ENCODE measurements at places on chromosomes 6 and 20. TPM values are rescaled to one million over a fixed set of nuclear protein-coding genes. Genes with fewer than 3 reads are reported as not detected.

DNA sequence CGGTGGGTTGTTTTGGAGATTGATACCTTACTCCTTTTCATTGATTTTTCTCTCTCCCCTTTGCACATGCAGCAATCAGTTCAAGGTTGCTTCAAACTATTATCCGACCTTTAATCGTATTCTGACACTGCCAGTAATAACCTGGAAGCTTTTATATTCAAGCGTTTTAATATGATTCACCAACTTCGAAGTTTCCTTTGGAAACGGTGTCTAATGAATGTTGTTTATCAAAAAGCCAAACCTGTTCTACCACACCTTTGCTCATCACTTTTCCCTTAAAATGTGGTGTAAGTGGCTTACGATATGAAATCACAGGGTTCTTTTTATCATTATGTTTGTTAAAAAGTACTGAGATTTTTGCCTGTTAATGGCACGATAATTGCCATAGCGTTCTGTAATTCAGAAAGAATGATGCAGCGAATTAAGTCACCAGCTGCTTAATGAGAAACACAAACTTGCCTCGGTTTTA, 660 bp downstream of the STXBP5 start:
- no peak for DNase-seq
- H3K27me3 ChIP-seq = no peaks in the 10 kb centered on the region
- peak overlapping the region; percentile 99 for H3K4me3 ChIP-seq
- H3K27ac ChIP-seq = peak overlapping the region; percentile 83
- peaks cover 16% of the 10 kb centered on the region for H3K4me1 ChIP-seq
- no peaks in the 10 kb centered on the region for H3K36me3 ChIP-seq

- H3K27me3 ChIP-seq = no peaks in the 10 kb centered on the region
- peaks cover 12% of the 10 kb centered on the region for H3K4me1 ChIP-seq
- no peak overlapping the region for H3K27ac ChIP-seq
These were observed 44.1 kb downstream of the DUSP22 start for GRCh38 chr6:336159-337114.

DNA sequence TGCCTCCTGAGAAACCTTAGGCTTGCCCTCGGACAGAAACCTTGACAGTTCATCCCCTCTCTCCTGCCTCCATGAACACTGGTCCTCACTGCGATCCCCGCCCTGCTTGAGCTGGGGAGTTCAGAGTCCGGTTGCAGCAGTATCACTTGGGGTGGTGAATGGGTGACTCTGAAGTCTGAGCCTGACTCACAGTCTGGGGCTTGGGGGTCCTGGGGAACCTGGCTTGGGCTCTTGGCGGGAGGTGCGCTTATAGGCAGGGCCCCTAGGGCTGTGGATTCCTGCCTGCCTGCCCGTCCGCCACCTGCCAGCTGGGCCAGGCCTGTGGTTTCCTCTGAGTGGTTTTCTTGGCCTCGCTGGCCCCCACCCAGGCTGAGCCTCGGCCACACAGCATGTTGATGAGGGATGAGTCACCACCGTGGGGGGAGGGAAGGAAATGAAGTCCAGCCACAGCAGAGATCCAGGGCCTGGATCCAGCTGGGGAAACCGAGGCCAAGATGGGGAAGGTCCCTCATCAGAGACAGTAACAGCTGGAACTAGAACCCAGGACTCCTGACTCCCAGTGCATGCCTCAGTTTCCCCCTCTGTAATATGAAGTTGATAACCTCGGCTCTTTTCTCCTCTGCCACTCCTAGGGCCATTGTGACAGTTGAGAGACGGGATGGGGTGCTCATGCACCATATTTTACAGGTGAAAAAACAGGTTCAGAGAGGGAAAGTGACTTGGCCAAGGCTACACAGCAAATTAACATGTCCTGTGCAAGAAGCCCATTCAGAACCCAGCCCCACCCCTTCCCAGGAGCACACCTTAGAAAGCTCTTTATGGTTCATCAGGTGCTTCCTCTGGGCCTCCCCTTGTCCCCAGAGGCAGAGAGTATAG, 9.2 kb downstream of the FOXS1 start:
- H3K27me3 ChIP-seq = no peaks in the 10 kb centered on the region
- no peaks in the 10 kb centered on the region for H3K36me3 ChIP-seq
- H3K27ac ChIP-seq = no peak overlapping the region
- no peak overlapping the region for H3K4me3 ChIP-seq
- DNase-seq = peak; percentile 90

DNA sequence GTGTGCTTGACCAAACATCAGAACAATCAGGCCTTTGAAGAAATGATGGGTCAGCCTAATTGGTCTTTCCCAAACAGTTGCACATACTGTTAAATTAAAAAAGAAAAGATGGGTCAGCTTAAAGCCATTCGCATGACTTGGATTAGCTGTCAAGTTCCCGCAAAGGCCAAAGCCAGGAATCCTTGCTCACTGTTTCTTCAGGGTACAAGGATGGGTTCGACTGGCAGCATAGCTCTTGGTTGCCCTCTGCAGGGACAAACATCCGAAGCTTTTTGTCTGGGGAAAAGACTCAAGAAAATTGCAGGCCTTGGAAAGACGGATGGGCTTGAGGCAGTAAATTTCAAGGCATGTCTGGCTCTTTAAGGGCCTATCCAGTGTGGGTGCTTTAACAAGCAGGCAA, 168.0 kb downstream of the HDGFL1 start:
- H3K27ac ChIP-seq = no peak overlapping the region
- no peaks in the 10 kb centered on the region for H3K4me1 ChIP-seq
- no peak overlapping the region for H3K4me3 ChIP-seq
- peak; percentile 16 for DNase-seq
- no peaks in the 10 kb centered on the region for H3K27me3 ChIP-seq
- H3K36me3 ChIP-seq = no peaks in the 10 kb centered on the region

- peaks cover 6% of the 10 kb centered on the region for H3K27me3 ChIP-seq
- no peaks in the 10 kb centered on the region for H3K36me3 ChIP-seq
- no peak overlapping the region for H3K27ac ChIP-seq
- DNase-seq = no peak
These were observed 93.5 kb upstream of the MLN start for GRCh38 chr6:33897189-33897780.

DNA sequence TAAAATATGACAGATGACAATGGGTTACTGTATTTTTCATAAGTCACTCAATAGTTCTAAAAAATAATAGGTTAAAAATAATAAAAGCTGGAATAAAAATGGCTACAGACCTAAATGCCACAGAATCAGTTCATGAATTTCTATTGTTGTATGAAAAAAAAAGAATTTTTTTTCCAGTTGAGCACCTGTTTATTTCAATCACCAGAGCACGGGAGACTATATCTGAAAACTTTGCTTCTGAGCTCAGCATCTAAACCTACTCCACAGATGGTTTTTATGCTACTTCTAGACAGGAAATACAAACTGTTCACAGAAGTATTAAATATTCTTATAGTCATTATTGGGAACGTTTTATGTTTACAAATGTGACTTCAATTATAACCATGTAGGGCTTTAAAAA, 50.4 kb downstream of the HMGN3 start:
- H3K27ac ChIP-seq = no peak overlapping the region
- H3K4me3 ChIP-seq = no peak overlapping the region
- no peaks in the 10 kb centered on the region for H3K27me3 ChIP-seq
- H3K36me3 ChIP-seq = no peaks in the 10 kb centered on the region

DNA sequence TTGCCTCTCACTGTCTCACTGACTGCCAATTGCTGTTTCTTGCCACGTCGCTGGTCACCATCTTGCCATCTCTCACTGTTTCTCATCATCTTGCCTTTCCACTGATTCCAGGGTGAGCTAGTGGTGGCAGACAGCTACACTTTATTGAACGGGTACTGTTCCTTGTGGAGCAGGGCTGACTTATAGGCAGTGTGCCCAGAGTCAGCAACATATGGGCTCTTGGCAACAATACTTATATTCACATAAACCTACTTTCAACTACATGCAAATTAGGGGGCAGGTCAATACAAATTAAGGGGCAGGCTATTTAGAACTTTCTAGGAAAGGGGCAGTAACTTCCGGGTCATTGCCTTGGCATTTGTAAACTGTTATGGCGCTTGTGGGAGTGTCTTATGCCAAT, 186.2 kb upstream of the SYNDIG1 start:
- H3K4me3 ChIP-seq = no peak overlapping the region
- no peak overlapping the region for H3K27ac ChIP-seq
- no peaks in the 10 kb centered on the region for H3K36me3 ChIP-seq
- no peak for DNase-seq

GRCh38 chr6:112606656-112607435, 259.7 kb downstream of the RFPL4B start:
- no peaks in the 10 kb centered on the region for H3K36me3 ChIP-seq
- H3K27ac ChIP-seq = no peak overlapping the region

GRCh38 chr6:135145063-135145800, 35.9 kb upstream of the MYB start:
- no peaks in the 10 kb centered on the region for H3K4me1 ChIP-seq
- no peaks in the 10 kb centered on the region for H3K36me3 ChIP-seq
- no peak overlapping the region for H3K4me3 ChIP-seq
- no peak for DNase-seq

- H3K27me3 ChIP-seq = no peaks in the 10 kb centered on the region
- no peaks in the 10 kb centered on the region for H3K36me3 ChIP-seq
- H3K27ac ChIP-seq = no peak overlapping the region
- DNase-seq = no peak
- H3K4me1 ChIP-seq = peaks cover 9% of the 10 kb centered on the region
These were observed 252.6 kb upstream of the CITED2 start for GRCh38 chr6:139627091-139627490.

DNA sequence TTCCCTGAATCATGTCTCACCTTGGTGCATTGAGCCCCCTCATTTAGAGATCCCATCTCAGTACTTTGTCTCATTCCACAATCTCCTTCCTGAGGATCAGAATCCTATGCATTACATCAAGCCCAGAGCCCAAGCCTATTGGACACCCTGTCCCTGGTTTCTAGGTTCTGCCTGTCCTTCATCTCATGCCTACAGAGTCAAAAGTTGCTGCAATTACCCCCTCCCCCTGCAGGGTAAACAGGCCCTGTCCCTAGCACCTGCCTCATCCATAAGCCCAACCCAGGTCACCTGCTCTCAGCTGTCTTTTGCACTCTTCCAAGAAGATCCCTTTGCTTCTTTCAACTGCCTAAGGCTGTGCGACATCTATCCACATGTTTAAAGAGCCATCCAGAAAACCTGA, 93.9 kb downstream of the SPTLC3 start:
- no peak overlapping the region for H3K4me3 ChIP-seq
- no peaks in the 10 kb centered on the region for H3K27me3 ChIP-seq
- no peak for DNase-seq
- no peak overlapping the region for H3K27ac ChIP-seq

DNA sequence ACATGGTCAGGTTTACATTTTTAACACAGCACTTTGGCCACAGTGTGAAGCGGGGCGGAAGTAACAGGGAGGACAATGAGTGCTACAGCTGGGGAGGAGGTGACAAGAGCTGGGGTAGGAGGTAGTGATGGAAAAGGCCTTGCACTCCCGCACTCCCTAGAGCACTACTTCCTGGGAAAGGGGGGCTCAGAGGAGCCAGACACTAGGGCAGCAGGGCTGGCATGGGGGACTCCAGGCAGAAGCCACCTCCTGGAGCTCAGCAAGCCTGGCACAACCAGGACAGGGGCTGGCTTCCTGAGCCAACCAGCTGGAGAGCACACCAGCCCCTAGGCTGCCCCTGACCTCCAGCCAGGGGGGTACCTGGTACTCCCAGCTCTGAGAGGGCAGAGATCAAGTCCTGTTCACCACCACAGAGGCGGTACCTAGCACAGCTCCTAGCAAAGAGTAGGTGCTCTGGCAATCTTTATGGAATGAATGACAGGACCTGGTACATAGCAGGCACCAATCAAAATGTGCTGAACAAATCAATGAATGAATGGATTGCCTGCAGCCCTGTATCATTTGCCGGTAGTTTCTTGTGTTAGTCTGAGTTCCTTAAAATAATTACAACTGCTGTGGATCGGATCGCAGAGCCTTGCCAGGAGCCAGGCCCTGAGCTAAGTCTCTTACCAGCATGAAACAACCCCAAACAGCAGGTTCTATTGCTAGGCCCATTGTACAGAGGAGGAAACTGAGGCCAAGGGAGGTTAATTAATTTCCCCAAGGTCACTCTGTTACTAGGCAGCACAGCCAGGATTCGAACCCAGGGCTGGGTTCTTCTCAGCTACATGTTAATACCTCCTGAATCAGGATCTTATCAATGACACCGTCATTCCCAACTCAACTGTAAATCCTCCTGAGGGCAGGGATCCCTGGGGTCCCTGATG, 15.5 kb downstream of the NOL4L start:
- H3K4me1 ChIP-seq = peaks cover 27% of the 10 kb centered on the region
- H3K36me3 ChIP-seq = no peaks in the 10 kb centered on the region
- H3K27me3 ChIP-seq = no peaks in the 10 kb centered on the region
- no peak overlapping the region for H3K4me3 ChIP-seq
- DNase-seq = no peak

DNA sequence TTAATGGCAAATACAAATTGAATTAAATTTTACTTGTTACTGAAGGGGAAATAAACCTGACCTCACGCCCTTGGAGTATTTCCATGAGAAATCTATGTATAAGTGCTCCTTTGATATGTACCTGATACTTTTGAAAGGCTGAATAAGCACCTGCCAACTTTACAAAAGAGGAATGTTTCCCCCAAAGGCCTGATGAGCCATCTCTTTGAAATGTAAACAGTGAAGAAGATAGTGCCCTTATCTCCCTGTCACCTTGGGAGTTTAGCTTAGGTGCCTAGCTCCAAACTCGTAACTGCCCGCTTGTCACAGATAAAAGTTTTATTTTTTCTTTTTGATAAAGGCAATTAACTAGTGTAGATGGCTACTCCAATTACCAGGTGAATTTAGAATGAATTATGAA, 1.1 kb upstream of the ZNF343 start:
- H3K27me3 ChIP-seq = no peaks in the 10 kb centered on the region
- no peaks in the 10 kb centered on the region for H3K36me3 ChIP-seq
- H3K4me3 ChIP-seq = no peak overlapping the region
- no peak overlapping the region for H3K27ac ChIP-seq

GRCh38 chr6:6678185-6678671, 89.7 kb downstream of the LY86 start:
- no peak overlapping the region for H3K4me3 ChIP-seq
- DNase-seq = no peak
- H3K27me3 ChIP-seq = no peaks in the 10 kb centered on the region

DNA sequence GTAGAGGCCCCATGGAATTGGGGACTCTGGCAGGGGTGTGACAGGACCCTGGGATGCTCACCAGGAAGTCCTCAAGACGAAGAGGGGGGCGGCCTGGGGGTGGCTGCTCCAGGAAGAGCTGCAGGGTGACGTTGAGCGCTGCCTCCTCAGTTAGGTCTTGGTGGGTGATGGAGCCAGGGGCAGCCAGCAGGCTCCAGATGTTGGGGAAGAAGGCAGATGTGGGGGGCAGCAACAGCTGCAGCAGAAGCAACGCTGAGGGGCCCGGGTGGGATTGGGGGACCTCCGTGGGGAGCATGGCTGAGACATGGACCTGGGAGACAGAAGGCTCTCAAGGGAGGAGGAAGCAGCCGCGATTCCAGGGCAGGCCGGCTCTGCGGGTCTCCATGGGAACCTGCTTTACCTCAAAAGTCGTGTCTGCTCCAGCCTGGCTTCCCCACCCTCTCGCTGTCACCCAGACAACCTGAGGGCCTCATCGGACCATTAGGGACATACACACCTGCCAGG, 591 bp downstream of the VWA7 start:
- no peak overlapping the region for H3K27ac ChIP-seq
- H3K4me3 ChIP-seq = no peak overlapping the region
- no peaks in the 10 kb centered on the region for H3K36me3 ChIP-seq
- H3K27me3 ChIP-seq = no peaks in the 10 kb centered on the region
- peaks cover 6% of the 10 kb centered on the region for H3K4me1 ChIP-seq

RNF144B gene
- polyA plus RNA-seq = 2.4 TPM

EFCAB8 gene
- 0.03 TPM for polyA plus RNA-seq

RRAGD gene
- 4.8 TPM for polyA plus RNA-seq

ID4 gene
- 9.7 TPM for polyA plus RNA-seq

CLIC5 gene
- 1.2 TPM for polyA plus RNA-seq

ARFRP1 gene
- 18.8 TPM for polyA plus RNA-seq

AGER gene
- polyA plus RNA-seq = 63.9 TPM

UNC5CL gene
- 0.20 TPM for polyA plus RNA-seq

LST1 gene
- 9.7 TPM for polyA plus RNA-seq
